ENCODE measurements at places on chromosomes 2 and 18.

GRCh38 chr2:26605999-26606846 lies 34.9 kb downstream of the CIB4 start:
- DNase-seq: no peak

- DNase-seq: peak; percentile 61
These were observed 669 bp downstream of the LNPK start for GRCh38 chr2:176001281-176001915.

- no peak for DNase-seq
These were observed 44.5 kb downstream of the SH3BP4 start for GRCh38 chr2:234996069-234996940.

GRCh38 chr18:79625195-79625923 lies 54.2 kb upstream of the CTDP1 start:
- no peak for DNase-seq

- no peak for DNase-seq
These were observed 21.6 kb downstream of the ASAP2 start for GRCh38 chr2:9228088-9228751.

DNA sequence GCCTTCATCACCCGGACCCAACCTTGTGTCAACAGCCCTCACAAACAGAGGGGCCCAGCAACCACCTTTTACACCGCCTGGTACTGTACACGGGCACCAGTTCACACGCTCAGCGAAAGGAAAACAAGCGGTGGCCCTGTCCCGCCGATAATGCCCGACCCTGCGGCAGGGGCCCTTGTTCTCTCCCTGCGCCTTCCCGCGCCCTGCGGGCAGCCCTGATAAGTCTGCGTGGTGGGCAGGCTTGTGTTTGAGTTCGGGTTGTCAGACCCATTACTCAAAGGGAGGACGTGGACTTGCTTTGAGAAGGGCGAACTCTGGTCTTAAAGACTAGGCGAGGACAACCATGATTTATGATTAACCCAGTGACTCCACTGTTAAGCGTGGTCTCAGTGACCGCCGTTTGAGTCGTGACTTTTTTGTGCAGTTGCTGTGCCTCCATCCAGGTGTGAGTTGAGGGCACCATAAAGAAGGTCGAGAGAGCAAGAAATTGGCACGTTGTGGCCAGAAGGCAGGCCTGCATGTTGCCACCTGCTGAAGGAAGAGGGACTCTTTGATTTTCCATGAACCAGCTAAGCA lies 167.4 kb upstream of the GATA6 start:
- DNase-seq: no peak

GRCh38 chr2:19631871-19632270 lies 269.9 kb downstream of the TTC32 start:
- no peak for DNase-seq

- DNase-seq: no peak
These were observed 214.3 kb upstream of the SIX2 start for GRCh38 chr2:45223531-45223930.

DNA sequence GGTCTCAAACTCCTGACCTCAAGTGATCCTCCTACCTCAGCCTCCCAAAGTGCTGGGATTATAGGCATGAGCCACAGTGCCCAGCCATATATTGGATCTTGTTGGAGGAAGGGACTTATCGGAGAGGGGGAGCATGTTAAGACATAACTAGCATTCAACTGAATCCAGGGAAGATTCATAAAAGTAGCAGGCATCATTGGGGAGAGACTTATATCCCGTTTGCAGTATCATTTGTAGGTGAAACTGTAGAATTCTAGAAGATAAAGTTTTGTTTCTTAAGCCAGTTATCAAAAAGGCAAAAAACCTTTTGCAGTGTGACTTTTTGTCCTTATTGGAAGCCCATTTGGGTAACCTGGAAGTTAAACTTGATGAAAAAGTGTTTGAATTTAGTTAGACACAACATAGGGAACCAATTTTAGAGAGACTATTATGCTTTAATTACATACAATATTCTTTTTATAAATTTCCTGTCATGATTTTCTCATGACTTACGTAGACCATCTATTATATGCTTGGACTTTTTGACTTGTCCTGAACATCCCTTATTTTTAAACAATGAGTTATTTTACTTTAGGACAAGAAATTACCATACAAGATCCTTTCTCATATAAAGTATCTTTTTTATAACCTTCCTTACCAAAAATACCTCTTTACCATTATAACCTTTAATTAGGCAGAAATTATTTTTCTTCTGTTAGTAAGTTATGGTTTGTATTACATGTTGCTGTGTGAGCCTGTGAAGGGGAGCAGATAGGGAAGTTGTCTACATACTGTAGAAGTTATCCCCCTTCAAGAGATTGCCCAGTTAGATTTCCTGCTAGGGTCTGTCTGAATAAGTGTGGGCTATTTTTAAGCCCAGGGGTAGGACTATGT lies 20.3 kb downstream of the RAB3GAP1 start:
- no peak for DNase-seq

GRCh38 chr18:59057969-59058368 lies 81.7 kb upstream of the SEC11C start:
- DNase-seq: no peak

DNA sequence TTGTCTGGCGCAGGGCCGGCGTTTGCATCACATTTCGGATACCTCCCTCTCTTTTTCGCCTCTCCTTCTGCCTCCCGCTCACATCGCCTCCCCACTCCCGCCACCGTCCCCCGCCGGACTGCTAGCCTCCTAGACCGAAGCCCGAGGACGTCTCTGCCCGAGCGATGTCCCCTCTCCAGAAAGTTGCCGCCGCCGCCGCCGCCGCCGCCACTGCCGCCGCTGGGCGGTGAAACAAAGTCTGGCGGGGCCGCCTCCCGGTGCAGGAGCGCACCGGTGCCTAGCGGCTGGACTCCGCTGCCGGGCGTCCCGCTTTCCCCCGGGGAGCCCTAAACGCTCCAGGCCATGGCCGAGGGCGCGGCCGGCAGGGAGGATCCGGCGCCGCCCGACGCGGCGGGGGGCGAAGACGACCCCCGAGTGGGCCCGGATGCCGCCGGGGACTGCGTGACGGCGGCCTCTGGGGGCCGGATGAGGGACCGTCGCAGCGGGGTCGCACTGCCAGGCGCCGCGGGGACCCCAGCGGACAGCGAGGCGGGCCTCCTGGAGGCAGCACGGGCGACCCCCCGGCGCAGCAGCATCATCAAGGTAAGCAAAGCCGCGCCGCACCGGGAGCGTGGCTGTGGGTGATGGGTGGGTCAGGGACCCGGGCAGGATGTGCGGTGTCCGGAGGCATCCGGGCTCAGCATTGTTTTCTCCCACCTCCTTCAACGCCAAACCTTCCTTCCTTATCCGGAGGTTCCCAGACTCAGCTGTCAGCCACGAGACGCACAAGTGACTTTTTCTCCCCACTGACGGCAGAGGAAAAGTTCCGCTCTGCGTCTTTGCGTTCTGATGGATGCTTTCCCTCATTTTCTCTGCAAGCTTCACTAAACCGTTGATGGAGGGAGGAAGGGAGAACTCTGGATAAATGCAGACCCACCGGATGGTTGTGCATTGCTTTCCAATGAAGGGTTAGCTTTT lies 643 bp downstream of the PLCL1 start:
- DNase-seq: no peak

- DNase-seq: no peak
These were observed 155.8 kb downstream of the INO80D start for GRCh38 chr2:205930209-205930608.

All from DMS79 (cell line).